ENCODE measurements at places on chromosomes 7 and 10.

GRCh38 chr10:99224766-99225165 lies 10.9 kb downstream of the HPSE2 start:
- DNase-seq = no peak

- no peak for DNase-seq
Observed at GRCh38 chr10:123890226-123890625, 1.4 kb downstream of the CPXM2 start.

DNA sequence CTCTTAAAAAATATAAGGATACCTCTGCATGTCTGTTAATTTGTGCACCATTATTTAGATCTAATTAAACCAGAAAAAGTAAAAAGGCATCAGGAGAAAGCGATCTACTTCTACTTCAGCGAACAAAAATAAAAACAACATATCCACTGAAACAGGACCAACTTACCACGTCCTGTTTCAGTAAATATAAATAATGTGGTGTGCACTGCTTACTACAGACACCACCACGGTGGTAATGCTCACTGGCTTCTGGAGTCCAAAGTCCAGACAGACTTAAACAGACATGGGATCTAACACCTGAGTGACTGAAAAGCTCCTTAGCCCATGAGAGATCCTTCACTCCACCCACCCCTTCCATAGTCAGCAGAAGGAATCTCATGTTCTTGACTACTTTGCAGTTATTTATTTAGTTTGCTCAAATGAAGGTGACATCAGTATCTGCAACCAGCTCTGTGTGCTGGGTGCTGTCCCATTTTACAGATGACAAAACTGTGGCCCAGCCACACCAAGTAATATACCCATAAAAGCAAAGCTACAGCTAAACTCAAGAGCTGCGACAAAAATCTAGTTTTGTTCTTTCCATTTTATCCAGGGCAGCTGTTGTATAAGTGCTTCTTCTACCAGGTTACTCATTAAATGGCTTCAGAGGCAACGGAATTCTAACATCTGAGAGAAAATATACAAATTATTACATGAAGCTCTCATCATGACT lies 62.1 kb upstream of the NCAPG2 start:
- DNase-seq = no peak

DNA sequence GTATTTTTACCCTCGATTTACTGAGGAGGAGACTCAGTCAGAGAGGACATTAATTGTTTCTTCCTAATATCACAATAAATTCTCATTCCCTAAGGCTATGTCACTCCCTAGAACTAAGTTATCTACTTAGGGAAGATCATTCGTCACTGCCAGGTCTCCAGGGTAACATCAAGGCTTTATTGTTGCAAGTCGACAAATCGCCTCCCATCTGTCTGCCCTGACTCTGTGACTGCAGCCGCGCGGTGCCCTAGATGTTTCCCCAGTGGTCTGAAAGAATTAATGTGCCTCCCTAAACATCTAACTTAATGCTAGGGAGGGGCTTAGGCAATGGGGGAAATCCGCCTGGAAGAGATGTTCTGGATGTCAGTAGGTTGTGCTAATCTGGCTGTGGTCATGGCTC lies 558.8 kb upstream of the C7orf33 start:
- no peak for DNase-seq

DNA sequence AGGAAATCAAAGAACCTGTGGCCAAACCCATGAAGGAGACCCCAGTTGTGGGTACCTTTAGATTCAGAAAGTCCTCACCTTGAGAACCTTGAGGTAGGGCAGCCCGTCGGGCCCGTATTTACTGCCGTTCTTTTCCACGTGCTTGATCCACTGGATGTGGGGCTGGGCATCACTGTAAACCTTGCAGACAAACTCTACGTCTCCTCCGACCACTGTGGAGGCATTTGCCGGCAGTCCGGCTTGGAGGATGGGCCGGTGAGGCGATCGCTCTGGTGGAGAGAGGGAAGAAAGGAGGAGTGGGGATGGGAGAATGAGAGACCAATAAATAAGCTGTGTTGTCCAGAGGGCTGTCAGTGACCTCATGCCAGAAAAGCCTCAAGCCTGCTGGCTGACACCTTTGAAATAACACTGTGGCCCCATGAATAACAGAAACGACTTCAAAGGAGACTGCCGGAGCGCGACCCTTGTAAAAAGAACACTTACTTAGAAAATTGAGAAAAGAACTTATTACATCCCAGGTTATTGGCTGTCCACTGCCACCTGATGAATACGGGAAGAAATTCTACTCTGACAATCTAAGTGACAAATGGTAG lies 78.2 kb downstream of the FGFR2 start:
- no peak for DNase-seq

- DNase-seq = no peak
Observed at GRCh38 chr10:35208536-35208935, 81.9 kb downstream of the CREM start.

GRCh38 chr7:2810682-2811415 lies 33.3 kb downstream of the GNA12 start:
- DNase-seq = no peak

DNA sequence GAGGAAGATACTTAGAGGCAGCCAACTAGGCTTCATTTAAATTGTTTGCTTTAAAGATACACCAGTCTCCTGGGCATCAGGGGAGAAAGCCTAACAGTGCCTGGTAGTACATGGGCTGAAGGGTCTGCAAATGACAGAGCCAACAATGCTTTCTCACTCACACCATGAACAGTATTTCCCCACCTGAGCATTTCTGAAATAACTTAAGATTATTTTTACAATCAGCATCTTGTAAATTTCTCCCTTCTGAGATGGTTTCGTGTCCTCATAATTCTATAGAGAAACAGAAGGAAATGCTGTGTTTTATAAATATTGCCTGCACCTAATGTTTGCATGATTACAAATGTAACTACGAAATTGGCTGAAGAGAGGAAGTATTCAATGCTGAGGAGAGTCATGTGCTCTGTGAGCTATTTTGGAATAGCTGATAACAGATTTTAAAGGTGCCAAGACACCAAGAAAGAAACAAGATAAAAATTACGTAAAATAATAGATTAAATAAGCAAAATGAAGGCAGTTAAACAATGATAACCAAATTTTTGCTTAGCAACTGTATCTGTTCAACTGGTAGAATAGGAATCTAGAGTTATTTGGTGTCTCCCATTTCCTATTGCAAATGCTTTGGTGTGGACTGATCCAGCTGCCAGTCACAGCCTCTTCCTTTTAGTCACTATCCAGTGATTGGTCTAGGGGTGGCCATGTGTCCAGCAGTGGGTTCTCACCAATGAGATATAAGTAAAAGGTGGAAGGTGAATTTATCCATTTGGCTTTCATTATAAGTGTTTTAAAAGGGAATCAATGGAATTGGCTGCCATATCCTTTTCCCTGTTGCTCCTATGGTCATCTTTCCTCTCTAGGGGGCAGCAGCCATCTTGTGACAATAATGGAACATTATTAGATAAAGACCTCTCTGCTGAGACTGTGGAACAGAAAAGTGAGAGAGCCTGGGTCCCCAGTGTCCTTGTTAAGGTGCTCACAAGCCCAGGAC lies 167.9 kb upstream of the SLC26A5 start:
- no peak for DNase-seq

GRCh38 chr7:98483964-98484545 lies 83.2 kb upstream of the BAIAP2L1 start:
- no peak for DNase-seq

DNA sequence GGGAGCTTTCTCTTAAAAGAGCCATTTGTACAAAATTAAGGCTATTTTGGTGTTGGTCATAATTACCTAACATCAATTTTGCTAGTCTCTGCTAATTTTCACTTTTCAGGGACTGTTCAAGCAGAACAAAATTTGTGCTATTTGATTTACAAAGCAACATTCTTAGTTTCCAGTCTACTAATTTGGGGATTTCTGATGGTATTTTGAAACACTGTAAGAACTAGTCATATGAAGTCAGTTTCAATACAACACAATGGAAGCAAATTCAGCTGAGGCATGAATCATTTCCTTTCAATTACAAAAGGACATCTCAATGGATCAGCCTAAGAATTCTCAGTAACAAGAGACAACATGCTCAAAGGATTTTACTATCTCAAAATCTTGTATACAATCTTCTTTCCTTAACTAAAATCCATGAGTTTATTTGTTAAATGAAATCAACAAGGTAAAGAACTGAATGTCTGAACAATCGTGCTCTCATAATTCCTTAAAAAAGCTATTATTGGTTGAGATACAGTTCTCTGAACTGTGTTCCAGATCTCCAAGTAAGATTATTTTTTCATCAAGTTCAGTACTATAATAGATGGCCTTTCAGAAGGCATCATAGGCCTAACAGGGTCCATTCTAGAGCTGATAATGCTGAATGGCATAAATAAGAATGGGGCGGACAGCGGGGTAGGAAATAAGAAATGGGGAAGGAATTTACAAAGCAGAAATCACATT lies 144.6 kb downstream of the NRCAM start:
- no peak for DNase-seq

DNA sequence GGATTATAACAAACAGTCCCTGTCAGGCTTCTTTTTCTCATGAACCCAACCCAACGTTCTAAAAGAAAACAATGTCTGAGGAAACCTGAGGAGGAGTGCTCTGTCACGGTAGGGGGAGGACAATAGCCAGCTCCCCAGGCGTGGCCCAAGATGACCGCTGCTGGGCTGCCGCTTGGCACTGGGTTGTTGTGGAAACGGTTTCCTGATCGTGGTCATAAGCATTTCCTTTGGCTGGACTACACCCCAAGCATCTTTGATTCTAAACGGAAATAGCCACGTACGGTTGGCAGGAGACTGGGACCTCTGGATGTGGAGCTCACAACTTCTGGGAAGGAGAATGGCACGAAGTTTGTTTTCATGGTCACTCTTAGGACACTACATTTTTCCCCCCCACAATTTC lies 30.4 kb upstream of the DMBT1 start:
- no peak for DNase-seq

GRCh38 chr7:70751895-70752294 lies 380.0 kb upstream of the GALNT17 start:
- DNase-seq = no peak

GRCh38 chr10:59134785-59135184 lies 41.7 kb upstream of the PHYHIPL start:
- DNase-seq = no peak

DNA sequence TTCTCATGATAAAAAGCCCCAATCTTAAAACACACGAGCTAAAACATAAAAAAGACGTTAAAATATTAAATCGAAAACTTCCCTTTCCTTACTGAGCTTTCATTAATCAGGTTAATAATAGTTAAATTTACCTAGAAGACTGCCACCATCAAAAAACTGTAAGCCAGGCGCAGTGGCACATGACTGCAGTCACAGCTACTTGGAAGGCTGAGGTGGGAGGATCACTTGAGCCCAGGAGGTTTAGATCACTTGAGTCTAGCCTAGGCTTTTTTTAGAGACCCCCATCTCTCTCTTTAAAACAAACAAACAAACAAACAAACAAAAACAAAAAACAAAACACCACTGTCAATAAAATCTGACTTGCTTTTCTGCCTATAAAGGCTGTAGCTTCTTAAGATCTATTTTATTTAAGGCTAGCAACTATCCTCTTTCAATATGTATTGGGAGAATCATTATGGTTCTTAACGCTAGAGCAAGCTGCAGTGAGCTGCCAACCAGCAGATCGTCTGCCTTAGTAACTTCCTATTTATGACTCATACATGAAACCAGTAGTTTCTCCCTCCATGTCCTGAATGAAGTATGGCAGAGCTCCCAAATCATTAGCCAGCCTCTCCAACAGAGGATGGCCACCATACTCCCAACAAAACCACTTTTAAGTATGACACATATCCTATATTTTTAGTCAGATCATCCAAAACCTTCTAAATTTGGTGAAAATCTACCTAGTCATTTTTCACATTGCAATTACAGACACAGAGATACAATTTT lies 163.7 kb downstream of the SRPK2 start:
- DNase-seq = no peak

GRCh38 chr10:126956712-126957108 lies 51.5 kb downstream of the DOCK1 start:
- DNase-seq = no peak

- DNase-seq = no peak
Observed at GRCh38 chr10:80144067-80144695, 11.7 kb downstream of the PLAC9 start.

DNA sequence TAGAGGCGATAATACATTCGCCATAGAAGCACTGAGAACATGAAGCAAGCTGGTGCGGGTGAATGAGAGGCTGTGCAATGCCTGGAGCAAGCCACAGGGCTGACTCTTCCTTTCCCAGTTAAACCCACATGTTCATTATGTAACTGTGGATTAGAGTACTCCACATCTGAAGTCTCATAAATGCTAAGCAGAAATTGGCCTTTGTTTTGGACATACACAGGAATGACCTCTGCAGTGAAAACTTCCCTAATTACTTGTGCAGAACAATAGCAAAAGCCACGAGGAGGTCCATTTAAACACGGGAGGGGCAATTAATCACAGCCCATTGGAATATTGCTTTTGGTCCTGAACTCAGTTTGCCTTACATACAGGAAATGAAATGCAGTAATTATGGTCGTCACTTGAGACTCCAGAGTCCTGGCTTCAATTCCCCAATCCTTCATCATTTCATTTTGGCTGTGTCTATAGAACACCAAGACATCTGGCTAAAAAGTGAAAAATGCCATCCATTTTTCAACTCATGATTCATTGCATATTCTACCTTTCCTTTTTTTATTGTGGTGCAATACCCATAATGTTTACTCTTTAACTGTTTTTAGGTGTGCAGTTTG lies 78.7 kb upstream of the CXCL12 start:
- DNase-seq = no peak

GRCh38 chr10:114940735-114941134 lies 2.7 kb downstream of the TRUB1 start:
- DNase-seq = no peak
